WTC11 (cell line): ENCODE measurements at places on chromosomes 12 and 14. TPM values are rescaled to one million over a fixed set of nuclear protein-coding genes. Genes with fewer than 3 reads are reported as not detected.

GRCh38 chr12:98595243-98595988, 1.9 kb downstream of the SLC25A3 start:
- DNase-seq = no peak

GRCh38 chr12:646442-647384, 16.5 kb downstream of the NINJ2 start:
- no peak for DNase-seq

DNA sequence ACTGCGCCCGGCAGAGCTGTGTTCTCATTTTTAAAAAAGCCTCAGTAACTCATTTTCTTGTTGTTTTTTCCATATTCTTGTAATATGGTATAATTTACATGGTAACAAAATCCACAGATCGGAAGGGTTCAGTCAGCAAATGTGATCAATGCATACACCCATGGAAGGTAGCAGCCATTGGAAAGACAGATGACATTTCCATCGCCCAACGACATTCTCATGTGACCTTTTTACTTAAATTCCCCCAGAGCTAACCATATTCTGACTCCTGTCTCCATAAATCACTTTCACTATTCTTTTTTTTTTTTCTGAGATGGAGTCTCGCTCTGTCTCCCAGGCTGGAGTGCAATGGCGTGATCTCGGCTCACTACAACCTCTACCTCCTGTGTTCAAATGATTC, 4.9 kb downstream of the PEBP1 start:
- DNase-seq = no peak

GRCh38 chr14:68266998-68267397, 447.4 kb downstream of the RAD51B start:
- DNase-seq = no peak

DNA sequence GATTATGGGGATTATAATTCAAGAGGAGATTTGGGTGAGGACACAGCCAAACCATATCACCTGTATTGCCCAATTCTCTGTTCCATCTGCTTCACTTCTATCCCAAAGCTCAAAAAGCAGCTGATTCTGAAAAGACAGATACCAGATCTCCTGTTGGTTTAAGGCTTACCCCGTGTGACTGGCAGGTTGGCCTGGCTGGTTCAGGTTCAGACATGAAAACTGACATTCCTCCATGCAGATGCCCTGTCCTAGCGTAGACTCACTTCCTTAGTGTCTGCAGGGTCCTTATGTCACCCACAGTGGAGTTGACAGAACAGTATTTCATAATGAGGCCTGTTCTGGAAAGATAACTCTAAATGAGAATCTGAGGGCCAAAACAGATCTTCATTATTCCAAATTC, 61.1 kb upstream of the FLRT2 start:
- no peak for DNase-seq

DNA sequence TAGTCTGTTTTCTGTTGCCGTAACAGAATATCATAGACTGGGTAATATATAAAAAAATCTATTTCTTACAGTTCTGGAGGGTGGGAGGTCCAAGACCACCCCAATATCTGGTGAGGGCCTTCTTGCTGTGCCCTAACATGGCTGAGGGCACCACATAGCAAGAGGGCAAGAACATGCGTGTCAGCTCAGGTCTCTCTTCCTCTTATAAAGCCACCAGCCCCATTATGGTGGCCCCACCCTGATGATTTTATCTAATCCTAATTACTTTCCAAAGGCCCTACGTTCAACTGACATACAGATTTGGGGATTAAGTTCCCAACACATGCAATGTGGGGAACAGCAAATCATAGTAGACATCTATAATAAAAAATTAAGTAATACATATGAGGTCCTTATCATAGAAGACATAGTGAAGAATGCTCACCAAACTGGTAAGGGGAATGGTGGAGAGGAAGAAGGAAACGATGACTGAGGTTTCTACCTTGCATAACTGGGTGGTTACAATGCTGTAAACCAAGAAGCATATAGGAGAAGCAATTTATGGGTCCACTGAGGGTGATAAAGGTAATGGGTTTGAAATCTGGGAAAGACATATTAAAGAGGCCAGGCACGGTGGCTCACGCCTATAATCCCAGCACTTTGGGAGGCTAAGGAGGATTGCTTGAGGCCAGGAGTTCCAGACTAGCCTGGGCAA, 27.0 kb downstream of the BTBD7 start:
- no peak for DNase-seq

- no peak for DNase-seq
Measured at GRCh38 chr14:34453226-34453625, 8.8 kb downstream of the SPTSSA start.

GRCh38 chr14:93520053-93520607, 89.4 kb downstream of the UNC79 start:
- DNase-seq = no peak

DNA sequence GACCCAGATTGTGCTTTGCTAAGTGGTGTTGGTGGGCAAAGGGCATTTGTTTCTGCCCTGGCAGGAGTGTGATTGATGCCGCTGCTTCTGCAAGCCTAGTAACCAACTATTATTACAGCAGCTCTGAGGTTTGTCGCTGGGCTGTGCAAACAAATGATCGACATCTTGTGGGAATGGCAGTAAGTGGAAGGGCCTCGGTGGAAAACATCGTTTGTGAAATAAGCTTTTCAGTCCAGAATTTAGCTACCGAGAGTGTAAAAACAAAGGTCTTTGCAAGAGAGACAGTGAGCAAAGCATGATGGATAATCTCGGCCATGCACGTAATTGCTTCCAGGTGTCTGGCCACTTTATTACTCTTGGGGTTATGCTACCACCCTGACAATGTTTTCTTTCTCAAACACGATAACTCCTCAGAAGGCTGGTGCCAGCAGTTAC, 397.7 kb upstream of the PRICKLE1 start:
- DNase-seq = no peak

DNA sequence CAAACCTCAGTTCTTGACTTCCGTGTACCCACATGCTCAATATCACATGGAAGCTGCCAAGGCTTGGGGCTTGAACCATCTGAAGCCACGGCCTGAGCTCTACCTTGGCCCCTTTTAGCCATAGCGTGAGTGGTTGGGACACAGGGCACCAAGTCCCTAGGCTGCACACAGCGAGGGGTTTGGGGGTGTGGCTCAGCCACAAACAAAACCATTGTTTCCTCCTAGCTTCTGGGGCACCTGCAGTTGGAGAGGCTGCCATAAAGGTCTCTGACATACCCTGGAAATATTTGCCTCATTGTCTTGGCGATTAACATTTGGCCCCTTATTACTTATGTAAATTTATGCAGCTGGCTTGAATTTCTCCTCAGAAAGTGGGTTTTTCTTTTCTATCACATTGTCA, 628.6 kb downstream of the NRXN3 start:
- DNase-seq = peak; percentile 12

- no peak for DNase-seq
Measured at GRCh38 chr12:47206450-47207339, 126.9 kb upstream of the AMIGO2 start.

DNA sequence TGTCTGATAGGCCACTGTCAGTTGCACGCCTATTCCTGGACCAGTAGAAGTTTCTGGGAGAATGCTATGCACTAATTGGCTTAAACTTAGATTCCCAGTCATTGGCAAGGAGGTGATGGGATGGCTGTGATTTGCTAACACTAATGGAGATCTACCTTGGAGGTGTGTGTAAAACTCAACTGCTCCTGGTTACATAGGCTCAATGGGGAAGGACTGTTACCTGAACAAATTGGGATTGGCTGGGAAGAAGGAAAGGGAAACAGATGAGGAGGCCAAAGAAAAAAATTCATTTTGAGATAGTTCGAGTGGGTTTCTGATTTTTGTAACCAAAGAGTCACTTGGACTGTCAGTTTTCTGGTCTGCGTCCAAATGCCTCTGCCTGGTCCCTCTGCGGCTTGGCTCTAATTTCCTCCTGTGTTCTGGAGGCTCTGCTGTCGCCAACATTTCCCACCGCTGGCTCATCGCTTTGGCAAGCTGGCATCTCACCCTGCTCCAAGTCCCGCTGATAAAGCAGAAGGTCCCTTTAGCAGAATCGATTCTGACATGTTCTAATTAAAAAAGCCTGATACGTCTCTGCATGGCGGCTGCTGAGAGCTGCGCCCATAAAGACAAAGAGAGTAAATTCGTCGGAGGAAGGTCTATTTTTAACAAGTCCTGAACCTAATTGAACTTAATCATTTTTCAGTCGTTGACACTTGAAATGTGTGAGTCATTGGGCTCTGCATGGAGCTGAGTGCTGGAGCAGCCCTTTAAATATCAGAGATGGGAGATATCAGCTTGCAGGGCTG, 2.0 kb upstream of the CCDC63 start:
- no peak for DNase-seq

- no peak for DNase-seq
Measured at GRCh38 chr14:74391479-74391878, 34.5 kb downstream of the SYNDIG1L start.

DNA sequence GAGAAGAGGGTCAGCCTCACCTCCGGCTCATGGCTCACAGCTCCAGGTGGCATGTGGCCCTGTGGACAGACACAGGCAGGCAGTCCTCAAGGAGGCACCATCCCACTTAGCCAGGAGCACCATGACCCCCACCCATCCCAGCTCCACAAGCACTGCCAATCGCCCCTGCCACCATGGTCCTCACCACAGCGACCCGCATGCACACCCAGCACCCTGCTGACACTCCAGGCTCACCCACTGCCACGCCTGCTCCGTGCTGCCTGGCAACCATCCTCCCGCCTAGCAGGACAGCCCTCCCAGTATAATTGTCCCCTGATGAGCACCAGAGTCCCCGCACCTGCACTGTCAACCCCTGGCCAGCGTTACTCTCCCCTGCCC, 50.9 kb downstream of the TRPV4 start:
- no peak for DNase-seq

GRCh38 chr14:31835049-31835448, 242.1 kb upstream of the ARHGAP5 start:
- no peak for DNase-seq

DNA sequence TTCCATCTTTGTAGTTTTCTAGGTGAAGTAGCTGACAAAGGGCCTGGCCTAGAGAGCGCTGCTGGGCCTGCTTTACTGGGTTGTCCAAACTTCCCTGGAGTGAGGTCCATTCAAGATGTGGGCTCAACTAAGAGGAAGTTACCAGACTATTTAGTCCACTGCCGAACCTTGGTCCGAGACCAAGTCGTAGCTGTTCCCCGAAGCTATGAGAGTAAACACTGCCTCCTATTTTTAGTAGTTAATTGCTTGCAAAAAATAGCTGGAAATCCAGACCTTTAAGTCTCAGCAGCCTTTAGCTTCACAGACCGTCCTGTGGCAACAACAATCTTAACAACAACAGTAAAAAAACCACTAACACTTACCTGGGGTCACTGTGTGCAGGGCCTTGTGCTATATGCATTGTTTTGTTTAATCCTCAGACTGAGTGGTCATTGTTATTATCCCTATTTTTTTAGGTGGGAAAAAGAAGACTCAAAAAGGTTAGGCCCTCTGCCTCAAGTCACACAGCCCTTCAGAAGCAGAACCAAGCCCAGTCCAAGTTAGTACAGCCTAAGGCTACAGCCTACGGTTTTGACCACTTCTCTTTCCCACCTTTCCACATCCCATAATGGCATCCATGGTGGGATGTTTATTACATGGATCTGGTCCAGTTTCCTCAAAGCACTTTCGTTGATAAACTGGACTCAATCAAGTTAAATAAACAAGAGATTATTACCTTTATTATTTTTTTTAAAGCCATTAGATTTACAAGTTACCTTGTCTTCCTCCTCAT, 30.6 kb downstream of the SOCS2 start:
- no peak for DNase-seq

- DNase-seq = peak; percentile 95
Measured at GRCh38 chr14:53956427-53957201, at the start of gene BMP4. Gene BMP4 (minus strand): TSS chr14:53956825. CDS start chr14:53952222, 4,603 bp downstream.

DNA sequence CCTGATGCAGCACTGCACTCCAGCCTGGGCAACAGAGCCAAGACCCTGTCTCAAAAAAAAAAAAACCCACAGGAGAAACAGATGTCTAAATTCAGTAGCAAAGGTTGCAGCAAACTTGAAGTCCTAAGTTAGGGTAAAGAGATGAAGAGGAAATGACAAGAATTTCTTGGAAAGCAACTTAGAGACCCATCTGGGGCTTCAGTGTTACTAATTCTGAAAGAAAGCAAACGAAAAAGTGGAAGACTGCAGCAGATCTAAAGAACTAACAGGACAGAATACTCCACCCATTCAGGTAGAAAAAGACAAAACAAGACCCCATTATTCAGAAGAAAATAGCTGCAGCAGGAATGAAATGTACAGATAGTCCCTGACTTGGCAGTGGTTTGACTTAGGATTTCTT, 31.9 kb downstream of the RESF1 start:
- no peak for DNase-seq

DNA sequence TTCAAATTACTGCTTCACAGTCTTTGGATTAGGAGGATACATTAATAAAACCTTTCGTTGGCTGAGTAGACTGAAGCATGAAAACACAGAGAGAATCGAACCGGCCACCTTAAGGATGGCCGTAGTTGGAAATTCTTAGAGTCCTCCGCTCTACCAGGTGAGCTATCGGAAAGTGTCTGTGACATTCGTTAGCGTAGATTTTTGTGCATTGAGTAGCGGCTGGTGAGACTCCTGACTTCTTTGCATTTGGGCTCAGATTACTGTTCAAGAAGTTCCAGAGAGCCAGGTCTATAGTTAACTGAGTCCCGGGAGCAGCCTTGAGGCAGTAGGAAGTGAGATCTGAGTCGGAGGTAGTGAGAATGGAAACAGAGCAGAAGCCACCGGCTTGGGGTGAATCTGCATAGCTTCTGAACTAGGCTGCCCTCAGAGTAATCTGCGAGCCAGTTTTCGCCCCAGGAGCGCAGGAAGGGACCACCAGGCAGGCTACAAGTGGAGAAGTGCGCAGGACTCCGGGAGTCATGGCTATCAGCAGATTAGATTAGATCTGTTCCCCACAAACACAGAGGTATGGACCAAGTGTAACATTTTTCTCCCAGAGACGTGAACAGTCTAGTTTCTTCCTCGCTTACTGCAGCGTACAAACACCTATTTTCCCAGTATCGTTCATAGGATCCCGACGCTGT, 11.0 kb downstream of the OR6S1 start:
- peak; percentile 72 for DNase-seq

- DNase-seq = no peak
Measured at GRCh38 chr12:26149968-26150500, 25.2 kb upstream of the BHLHE41 start.

GRCh38 chr12:10385166-10385613, 4.7 kb downstream of the KLRK1 start:
- DNase-seq = no peak

- no peak for DNase-seq
Measured at GRCh38 chr14:55122440-55122986, 6.5 kb upstream of the LGALS3 start.

MSRB3 gene
- 0.80 to 1.8 TPM (median 0.85 TPM) in 3 replicates for total RNA-seq

FAM90A1 gene
- 0.35 to 0.44 TPM (median 0.39 TPM) in 3 replicates for total RNA-seq

PPP1R36 gene
- total RNA-seq = 0.55 to 0.70 TPM (median 0.64 TPM) in 3 replicates

WBP11 gene
- 98.4 to 111 TPM (median 102 TPM) in 3 replicates for total RNA-seq

LMO3 gene
- total RNA-seq = 22.2 to 29.8 TPM (median 23.3 TPM) in 3 replicates

PALS1 gene
- total RNA-seq = 18.0 to 21.7 TPM (median 21.0 TPM) in 3 replicates

RIN3 gene
- total RNA-seq = 2.7 to 3.3 TPM (median 3.0 TPM) in 3 replicates

MYH6 gene
- total RNA-seq = 0.09 to 0.14 TPM (median 0.09 TPM) in 3 replicates

TGFB3 gene
- 1.1 to 1.7 TPM (median 1.2 TPM) in 3 replicates for total RNA-seq

ASCL4 gene
- not detected in 3 replicates for total RNA-seq

DAD1 gene
- 125 to 156 TPM (median 144 TPM) in 3 replicates for total RNA-seq

ZFYVE26 gene
- total RNA-seq = 18.8 to 25.8 TPM (median 20.9 TPM) in 3 replicates

BICD1 gene
- 56.7 to 69.4 TPM (median 58.4 TPM) in 3 replicates for total RNA-seq

SMCO2 gene
- total RNA-seq = 0.32 to 0.71 TPM (median 0.52 TPM) in 3 replicates
